ENCODE measurements at places on chromosomes 5 and 9.

DNA sequence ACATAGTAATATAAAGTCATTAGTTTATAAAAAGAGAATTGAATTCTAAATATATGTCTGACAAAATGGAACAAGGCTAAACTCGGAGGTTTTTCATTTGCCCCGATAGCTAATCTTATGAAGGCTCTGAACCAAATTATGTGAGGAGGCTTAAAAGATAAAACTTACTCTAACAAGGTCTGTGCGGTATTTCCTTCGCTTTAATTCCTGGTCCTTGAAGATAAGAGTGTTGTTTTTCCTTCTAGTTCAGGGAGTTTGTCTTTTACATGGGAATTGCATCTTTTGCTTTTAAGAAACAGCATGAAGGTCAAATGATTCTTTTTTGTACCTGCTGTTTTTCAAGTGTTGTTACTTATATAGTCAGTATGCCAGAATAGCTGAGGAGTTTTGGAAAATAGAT is 68.2 kb downstream of the UBE2QL1 start:
- no peak overlapping the region for H3K4me3 ChIP-seq
- H3K27me3 ChIP-seq, result peaks cover 7% of the 10 kb centered on the region
- H3K36me3 ChIP-seq, result no peaks in the 10 kb centered on the region
- DNase-seq, result no peak
- H3K27ac ChIP-seq, result no peak overlapping the region

DNA sequence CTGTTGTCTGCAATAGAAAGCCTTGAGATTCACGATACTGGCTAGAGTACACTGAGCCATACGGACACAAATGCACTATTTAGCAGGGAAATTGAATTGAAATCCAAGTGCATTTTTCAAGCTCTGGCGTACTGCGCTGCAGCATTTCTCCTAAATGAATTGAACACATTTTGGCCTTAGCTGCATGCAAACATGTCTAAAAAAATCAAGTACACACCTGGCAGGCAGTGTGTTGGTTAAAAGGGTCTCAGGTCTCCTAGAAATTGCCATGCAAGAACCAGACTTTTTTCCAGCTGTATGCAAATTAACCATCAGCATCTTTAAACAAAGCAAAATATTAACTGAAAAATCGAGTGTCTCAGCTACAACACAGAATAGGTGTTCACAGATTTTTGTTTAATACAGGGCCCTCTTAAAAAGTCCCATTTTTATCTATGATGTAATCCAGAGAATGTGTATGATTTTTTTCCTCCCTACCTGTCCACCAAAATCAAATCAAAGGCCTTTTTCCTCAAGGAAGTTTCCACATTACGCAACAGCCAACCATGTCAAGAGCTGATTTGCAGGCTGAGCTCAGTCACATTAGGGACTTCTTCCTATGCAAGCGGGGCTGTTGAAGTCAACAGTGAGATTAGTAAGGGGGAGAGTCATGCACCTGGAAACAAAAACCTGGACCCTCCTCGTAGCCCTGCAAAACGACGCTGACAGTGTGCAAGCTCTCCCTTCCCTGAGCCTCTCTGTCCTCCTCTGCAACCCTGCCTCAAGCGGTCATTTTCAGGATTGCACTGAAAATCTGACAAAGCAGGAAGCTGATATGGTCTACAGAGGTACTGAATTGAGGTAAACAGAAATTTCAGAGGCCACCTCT is 14.1 kb upstream of the SFXN1 start:
- no peak overlapping the region for H3K27ac ChIP-seq
- H3K4me3 ChIP-seq, result no peak overlapping the region
- H3K27me3 ChIP-seq, result no peaks in the 10 kb centered on the region
- DNase-seq, result peak; percentile 76
- peaks cover 17% of the 10 kb centered on the region for H3K4me1 ChIP-seq
- H3K36me3 ChIP-seq, result no peaks in the 10 kb centered on the region

DNA sequence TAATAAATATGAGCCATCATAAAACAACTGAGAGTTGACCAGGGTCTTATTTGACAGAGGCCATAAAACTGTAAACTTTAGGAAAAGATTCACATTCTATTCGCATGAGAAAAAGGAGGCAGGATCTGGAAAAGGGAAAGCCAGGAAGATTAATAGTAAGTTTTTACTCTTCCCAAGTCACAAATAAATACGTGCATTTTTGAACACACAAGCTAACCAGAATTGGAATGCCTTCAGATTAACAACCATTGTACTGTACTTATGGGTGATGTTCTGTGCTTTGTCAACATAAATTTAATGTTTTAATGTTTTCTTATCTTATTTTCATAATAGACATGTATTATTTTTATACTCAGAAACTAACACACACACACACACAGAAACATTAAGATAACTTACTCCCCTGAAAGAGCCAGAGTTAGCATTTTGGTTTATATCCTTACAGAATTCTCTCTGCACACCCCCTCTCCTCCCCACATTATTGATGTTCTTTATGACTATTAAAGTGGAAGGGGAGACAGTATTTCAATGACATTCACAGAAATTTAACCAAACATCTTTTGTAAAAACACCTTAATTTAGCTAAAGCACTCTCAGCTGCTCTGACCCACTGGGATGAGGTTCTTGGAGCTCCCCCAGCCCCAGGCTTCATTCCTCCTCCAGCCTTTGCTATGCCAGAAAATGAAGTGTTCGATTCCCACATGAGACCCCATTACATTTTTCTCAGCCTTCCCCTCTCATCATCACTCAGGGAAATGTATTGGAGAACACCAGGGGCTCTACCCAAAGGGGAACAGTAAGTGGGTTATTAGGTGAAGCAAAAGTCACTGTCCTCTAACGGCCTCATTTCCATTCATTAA is 155.5 kb downstream of the ESM1 start:
- no peaks in the 10 kb centered on the region for H3K36me3 ChIP-seq
- no peak for DNase-seq
- peaks cover 3% of the 10 kb centered on the region for H3K27me3 ChIP-seq
- H3K4me1 ChIP-seq, result peaks cover 11% of the 10 kb centered on the region
- no peak overlapping the region for H3K4me3 ChIP-seq

GRCh38 chr9:13033959-13034693 is 245.4 kb downstream of the MPDZ start:
- H3K36me3 ChIP-seq, result no peaks in the 10 kb centered on the region
- H3K4me3 ChIP-seq, result no peak overlapping the region
- DNase-seq, result peak; percentile 8
- no peak overlapping the region for H3K27ac ChIP-seq

- no peak for DNase-seq
- peaks cover 2% of the 10 kb centered on the region for H3K27me3 ChIP-seq
- no peaks in the 10 kb centered on the region for H3K36me3 ChIP-seq
- no peak overlapping the region for H3K27ac ChIP-seq
- no peaks in the 10 kb centered on the region for H3K4me1 ChIP-seq
Measured at GRCh38 chr9:133260334-133261102, 14.5 kb downstream of the ABO start.

- DNase-seq, result no peak
- H3K4me3 ChIP-seq, result peak overlapping the region; percentile 79
- H3K36me3 ChIP-seq, result peaks cover 8% of the 10 kb centered on the region
- H3K27ac ChIP-seq, result no peak overlapping the region
Measured at GRCh38 chr9:98794802-98795201, 1.6 kb downstream of the ANKS6 start.

DNA sequence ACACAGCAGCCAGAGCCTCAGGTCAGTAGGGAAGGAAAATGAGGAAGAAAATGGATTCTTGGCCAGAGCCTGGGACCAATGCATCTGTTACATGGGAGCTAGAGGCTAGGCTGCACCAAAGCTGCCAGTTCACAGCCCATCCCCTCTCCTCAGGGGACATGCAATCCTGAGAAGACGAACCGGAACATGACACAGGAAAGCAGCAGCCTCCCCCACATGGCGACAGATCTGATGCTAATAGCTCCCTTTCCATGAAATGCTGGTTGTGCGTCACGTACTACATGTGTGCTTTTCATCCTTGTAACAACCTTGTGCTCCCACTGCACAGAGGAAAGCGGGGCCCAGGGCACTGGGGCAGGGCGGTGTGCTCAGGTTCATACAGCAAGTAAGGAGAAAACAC is 67.5 kb downstream of the PRRT1B start:
- H3K4me1 ChIP-seq, result no peaks in the 10 kb centered on the region
- H3K4me3 ChIP-seq, result no peak overlapping the region
- H3K27ac ChIP-seq, result no peak overlapping the region
- DNase-seq, result no peak
- H3K36me3 ChIP-seq, result peaks cover 12% of the 10 kb centered on the region

DNA sequence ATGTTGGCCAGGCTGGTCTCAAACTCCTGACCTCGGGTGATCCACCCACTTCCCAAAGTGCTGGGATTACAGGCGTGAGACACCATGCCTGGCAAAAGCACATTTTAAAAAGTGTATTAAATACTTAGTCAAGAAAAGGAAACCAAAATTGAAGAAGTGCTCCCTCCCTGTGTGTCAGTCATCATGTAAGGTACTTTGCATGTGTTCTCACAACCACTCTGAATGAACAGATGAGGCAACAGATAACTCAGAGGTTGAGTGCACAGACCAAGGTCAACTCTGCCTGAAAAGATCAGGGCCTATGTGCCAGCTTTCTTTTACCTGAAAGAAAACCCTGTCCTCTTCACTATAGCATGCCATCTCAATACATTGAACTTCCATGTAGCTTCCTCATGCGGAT is 289.7 kb downstream of the MRPS30 start:
- no peaks in the 10 kb centered on the region for H3K4me1 ChIP-seq
- DNase-seq, result no peak
- H3K27ac ChIP-seq, result no peak overlapping the region
- H3K36me3 ChIP-seq, result no peaks in the 10 kb centered on the region
